ENCODE measurements at places on chromosomes 7 and 10.

DNA sequence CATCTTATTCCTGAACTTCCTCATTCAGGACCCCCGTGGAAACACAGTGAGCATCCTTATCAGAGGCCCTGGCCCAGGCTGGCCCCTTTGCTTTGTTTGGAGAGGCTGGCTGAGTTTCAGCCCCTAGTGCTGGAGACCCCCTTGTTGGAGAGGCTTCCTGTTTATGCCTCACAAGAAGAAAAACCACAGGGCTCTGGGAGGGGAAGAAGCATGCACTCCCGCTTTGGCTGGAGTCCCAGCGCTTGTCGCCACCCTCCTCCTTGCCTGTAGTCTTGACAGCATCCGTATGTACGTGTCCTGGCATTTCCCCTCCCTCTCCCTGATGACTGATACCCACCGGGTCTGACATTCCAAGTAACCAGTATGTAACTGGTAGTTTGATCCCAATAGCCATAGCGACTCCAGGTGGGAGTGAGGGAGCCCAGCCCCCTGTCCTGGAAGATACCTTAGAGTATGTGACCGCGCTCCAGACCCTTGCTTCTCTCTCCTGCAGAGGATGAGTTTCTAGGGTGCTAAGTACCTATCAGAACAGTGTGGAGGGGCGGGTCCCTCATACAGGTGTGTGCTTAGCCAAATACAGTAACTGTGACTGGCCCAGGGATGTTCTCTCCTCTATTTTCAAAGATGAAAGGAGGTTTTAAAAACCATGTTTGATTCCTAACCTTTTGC is 6.9 kb upstream of the ATP6V0E2 start:
- DNase-seq: no peak

GRCh38 chr7:82704121-82704520 is 260.5 kb upstream of the CACNA2D1 start:
- DNase-seq: no peak

DNA sequence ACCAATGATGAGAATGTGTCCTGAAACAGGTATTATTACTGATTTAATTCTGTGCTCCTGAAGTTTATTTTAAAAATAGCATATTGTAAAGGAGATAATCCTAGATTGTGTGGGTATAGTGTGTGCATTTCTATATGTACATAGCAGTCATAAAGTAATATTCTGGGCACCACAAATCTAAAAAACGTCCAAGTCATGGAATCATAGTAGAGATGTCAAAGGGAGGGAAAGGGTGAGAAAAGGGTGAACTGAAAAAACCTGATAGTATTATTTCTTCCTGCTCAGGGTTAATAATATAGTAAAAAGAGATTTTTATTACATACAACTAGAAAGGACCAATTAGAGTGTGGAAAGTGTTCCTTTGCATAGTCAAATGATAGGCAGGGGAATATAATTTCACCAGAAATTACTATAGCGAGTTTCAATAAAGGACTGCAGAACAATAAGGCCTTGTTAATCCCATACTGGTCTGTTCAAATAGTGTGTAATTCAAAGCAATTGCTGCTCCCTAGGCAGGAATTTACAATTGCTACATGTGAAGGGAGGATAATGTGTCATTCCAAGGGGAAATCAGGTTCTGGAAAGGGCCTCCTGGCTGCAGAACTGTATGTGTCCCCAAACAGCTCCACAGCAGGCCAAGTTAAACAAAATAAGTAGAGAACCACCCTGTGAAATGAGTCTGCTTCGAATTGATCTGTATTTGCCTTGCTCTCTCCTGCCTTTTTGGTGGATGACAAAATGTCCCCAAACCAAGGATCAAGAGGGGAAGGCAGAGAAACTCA is 42.5 kb upstream of the KMT2E start:
- DNase-seq: no peak

DNA sequence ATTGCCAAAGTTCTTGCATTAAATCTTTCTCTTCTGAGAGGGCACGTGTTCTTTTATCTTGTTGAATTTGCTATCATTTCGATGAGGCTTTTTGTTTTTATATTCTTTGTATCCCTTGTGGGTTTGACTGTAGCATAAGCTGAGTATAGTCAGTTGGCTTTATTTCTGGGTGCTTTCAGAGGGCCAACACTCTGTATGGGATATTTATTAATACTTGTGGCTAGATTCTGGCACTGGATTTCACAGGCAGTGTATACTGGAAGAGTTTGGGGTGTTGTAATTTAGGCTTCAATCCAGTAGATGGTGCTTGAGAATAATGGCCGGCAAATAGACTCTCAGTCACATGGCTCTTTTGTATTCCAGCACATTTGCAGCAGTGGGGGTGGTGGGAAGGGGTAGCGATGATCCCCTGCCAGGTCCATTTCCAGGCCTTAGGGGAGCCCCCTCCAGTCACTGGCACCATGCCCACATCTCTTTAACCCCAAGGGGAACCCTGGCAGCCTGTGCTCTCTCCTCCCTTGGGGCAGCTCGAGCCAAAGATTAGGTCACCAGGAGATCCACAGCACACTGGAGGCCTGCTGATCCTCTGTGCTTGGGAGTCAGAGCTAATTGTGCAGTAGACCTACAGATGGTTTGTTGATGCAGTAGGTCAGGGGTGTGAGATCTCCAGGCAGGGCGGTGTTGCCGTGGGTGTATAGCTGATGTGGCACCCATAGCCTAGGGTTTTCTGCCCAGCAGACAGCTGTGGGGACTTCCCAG is 81.8 kb downstream of the PTPN20 start:
- DNase-seq: no peak

DNA sequence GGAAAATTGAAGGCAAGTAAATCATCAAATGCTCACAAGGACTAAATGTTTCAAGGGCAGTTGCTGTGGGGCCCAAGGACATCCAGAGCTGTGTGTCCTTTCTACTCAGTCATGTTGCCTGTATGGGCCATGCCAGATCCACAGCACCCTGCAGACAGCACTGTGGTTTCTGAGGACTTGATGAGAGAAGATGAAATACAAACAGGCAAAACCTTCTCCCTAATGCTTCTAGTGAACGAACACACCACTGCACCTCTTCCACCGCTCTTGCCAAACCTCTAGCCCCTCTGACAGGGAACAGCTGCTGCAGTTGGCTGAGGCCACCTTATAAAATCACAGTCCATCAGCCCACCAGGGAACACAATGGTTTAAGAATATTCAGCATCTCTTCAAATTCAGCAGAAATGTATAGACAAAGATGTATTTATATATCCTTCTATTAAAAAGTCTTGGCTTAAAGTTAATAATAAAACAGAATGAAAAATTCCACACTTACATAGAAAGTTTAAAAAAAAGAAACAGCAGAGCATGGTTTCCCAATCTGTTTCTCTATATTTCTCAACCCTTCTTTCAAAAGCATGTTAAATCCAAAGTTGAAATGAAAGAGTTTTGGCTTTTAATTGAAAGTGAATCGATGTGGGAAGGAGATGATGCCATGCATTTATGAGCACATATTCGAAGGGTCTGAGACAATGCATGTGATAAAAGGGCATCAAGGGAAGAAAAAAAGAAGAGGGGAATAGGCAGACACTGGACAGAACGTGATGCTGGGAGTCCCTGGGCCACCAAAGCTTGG is 14.0 kb downstream of the CYP3A7 start:
- no peak for DNase-seq

DNA sequence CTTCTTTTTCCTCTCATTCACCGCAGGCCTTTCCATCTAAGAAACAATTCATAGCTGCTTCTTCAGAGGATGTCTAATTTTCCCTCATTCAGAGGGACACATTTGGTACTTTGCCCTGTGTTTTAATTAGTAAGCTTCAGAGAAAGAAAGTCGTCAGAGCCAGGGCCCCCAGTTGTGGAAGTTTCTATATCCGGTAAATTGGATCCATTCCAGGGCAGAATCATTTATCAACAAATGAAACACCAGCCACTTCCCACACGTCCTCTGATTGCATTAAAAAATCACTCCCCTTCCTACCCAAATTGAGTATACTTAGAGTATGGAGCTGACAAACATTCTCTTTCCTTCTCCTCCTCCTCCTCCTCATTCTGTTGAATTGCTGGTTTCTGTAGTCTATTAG is 205.8 kb upstream of the HDAC9 start:
- DNase-seq: no peak
